NCI-H226 (cell line): ENCODE measurements at places on chromosomes 2 and 18.
A peak's percentile ranks its signal among the peaks of the same experiment; 100 is the strongest.

- no peak for DNase-seq
Measured at GRCh38 chr18:28999726-29000125, 822.8 kb upstream of the CDH2 start.

GRCh38 chr2:75053484-75054112, 95.2 kb downstream of the POLE4 start:
- DNase-seq: no peak

GRCh38 chr2:205868773-205869333, 186.6 kb downstream of the NRP2 start:
- DNase-seq: peak; percentile 38

DNA sequence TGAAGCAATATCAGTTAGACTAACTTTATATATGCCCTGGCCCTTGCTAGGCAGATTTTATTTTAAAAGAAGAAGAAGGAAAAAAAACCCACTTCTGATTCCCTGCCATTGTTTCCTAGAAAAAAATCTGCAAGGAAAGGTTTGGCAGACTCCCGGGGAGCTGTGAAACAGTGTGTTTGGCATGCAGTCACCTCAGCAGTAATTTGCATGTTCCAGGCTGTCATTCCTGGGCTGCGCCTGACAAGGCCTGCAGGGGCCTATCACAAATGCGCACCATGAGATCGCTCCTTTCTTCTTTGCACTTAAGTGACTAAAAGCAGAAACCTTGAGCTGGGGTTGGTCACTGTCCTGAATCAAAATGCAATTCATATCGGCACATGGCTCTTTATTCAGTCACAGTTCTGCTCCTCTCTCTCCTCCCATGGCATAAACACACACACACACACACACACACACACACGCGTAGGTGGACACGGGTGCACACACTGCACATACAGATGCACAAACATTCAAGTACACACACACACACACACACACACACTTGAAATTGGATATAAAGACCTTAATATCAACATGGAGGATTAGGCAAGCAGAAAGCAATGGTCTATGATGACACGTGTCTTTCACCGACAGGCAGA, 172.8 kb downstream of the MYT1L start:
- no peak for DNase-seq

GRCh38 chr2:144796936-144797335, 277.0 kb upstream of the ZEB2 start:
- DNase-seq: no peak

DNA sequence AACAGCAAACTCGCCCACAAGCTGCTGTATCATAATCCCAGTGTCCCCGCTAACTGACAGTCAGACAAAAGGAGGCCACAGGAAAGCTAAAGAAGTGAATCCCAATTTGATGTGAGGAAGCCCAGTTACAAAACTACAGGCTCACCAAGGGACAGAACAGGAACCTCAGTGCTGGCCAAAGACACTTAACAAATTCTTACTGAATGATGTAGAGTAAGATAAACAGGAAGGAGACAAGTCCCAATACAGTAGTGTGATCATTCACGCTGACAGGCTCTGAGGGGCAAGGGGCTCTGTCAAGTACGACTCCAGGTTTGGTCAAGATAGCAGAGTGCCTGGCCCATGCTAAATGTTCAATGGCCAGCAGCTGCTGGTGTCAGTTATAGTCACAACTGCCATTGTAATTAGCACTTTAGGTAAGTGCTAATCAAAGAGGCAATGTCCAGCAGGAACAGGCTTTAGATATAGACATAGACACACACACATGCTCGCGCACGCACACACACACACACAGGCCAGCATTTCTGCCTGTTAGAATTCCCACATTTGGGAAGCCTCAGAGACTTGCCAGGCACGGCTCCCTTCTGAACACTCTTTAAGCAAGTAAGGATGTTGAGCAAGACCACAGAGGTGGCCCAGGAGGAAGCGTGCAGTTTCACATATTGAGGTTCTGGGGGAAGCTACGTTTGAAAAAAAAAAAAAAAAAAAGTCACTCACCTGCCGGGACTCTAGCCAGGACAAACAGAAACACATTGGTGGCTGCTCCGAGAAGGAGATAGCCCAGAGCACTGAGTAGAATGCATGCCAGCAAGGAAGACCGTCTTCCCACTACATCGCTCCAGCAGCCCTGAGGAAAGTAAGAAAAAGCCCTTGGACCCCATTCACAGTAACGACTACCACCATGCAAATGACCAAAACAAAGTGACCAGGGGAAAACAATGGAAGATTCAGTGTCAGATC, 35.4 kb upstream of the TMEM182 start:
- DNase-seq: no peak

GRCh38 chr2:12493031-12493513, 223.7 kb upstream of the TRIB2 start:
- DNase-seq: peak; percentile 99

DNA sequence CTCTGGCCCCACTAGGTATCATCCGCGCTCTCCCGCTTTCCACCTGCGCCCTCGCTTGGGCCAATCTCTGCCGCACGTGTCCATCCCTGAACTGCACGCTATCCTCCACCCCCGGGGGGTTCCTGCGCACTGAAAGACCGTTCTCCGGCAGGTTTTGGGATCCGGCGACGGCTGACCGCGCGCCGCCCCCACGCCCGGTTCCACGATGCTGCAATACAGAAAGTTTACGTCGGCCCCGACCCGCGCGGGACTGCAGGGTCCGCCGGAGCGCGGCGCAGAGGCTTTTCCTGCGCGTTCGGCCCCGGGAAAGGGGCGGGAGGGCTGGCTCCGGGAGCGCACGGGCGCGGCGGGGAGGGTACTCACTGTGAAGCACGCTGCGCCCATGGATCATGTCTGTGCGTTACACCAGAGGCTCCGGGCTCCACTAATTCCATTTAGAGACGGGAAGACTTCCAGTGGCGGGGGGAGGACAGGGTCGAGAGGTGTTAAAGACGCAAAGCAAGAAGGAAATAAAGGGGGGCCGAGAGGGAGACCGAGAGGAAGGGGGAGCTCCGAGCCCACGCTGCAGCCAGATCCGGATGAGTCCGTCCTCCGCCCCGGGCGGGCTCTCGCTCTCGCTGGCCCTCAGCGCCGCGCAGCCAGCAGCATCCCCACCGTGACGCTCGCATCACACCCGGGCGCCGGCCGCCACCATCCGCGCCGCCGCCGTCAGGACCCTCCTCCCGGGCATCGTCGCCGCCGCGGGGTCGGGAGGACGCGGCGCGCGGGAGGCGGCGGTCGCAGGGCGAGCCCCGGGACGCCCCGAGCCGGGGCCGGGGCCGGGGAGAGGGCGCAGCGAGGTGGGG, 664 bp downstream of the NETO1 start:
- no peak for DNase-seq

DNA sequence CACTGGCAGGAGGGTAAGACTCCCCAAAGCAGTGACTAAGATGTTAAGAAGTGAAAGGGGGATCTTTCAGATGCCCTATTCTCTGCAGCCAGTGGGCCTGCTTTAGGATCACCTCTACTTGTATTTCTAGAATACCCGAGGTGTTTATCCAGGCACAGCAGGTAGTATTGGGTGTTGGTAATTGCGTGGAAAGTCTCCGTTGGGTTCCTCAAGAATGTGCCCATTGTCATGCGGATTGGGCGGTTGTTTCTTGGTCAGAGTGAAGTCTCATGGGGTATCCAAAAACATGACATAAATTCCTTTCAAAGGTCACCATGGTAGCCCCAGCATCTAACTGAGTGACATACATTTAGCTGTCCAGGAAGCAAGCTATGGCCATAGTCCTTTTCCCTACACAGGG, 308.8 kb downstream of the RPIA start:
- no peak for DNase-seq

DNA sequence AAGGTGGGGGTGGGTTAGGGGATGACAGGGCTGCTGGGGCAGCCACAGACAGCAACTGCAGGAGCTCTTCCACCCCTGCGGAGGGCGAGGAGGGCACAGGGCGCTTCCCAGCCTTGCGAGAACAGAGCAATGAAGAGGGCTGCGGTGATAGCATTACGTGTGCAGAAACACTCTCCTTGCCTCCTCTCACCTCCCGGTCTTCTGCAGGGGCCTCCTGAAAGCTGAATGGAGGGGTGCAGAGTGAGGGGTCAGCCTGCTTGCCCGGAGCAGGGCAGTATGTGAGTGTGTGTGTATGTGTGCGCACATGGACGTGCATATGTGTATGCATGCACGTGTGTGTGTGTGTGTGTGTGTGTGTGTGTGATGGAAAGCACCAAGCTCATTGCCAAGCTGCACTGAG, 29.5 kb upstream of the IL1R2 start:
- no peak for DNase-seq

- peak; percentile 70 for DNase-seq
Measured at GRCh38 chr2:169081551-169081950, 12.2 kb downstream of the DHRS9 start.

GRCh38 chr2:159600752-159601151, 15.6 kb downstream of the BAZ2B start:
- DNase-seq: peak; percentile 80

GRCh38 chr18:48314690-48315089, 94.5 kb downstream of the ZBTB7C start:
- no peak for DNase-seq
